ENCODE measurements at places on chromosomes 5 and 9.

GRCh38 chr5:135980620-135981019, 25.8 kb upstream of the LECT2 start:
- no peak for DNase-seq

- DNase-seq, result no peak
Measured at GRCh38 chr9:19200229-19200628, 30.3 kb upstream of the DENND4C start.

DNA sequence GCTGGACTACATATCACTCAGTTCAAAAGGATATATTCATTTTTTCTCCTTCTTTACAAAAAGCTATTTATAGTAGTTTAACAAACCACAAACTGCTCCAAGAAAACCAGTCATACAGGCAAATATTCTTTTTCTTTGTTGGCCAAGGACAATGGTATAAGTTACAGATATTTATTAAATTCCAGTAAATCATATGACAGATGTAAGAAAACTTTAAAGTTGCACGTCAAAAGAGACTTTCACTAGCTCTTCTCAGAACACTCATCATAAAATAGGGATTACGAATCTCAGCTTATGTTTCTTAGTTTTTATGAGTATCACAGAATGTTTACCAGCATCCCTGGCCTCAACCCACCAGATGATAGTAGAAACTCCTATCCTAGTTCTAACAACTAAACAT, 67.2 kb downstream of the ANKRD31 start:
- no peak for DNase-seq

DNA sequence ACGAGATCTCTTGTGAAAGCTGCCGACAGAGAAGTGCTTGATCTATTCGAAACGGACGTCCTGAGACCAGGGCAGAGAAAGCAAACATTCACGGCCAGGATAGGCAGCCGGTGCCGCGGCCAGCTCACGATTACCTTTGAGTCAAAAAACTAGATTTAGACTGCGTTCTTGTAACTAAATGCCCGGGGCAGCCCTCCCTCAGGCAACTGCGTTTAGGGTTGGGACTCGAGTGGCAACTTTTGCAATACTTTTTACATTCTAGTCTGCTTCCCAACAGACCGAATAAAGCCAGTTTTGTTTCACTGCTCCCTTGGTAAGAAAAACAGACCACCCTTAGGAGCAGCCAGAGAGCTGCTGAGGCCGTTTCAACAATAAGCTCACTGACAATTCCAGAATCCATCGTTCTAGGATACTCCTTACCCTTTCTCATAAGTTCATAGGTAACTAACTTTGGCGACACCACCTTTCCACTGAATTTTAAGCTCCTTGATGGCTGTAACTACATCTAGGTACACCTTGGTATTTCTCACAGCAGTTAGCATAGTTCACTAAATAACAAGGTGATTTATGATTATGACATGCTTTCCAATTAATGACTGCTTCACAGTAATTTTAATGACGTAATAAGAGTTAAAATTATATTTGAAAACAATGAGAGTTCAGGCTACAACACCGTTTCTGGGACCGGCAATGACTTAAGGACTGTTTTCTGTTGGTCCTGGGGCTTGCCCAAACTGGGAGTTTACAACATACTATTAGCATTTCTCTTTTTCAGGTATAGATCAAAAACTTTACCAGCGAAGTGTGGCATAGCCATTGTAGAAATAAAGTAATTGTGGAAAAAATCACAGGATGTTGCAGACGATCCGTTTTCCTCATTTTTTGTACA, 899 bp upstream of the RAPGEF6 start:
- no peak for DNase-seq

- DNase-seq, result no peak
Measured at GRCh38 chr5:137825165-137825564, 42.5 kb upstream of the MYOT start.

- DNase-seq, result no peak
Measured at GRCh38 chr5:133843911-133844310, 124.5 kb downstream of the C5orf15 start.

GRCh38 chr9:86721226-86721781, 226.0 kb downstream of the GAS1 start:
- no peak for DNase-seq

GRCh38 chr9:131194762-131195161, 69.4 kb downstream of the NUP214 start:
- DNase-seq, result no peak

DNA sequence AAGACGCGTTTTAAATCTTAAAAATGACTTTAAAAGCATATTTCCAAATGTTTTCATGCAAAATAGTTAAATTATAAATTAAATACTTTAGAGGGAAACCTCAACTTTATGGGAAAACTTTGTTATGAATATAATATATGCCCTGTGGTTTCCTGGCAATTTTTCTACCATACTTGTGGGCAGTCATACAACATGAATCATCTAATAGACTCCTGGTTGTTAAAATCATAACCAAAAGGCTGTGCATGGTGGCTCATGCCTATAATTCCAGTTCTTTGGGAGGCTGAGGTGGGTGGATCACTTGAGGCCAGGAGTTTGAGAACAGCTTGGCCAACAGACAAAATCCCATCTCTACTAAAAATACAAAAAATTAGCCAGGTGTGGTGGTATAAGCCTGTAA, 18.2 kb downstream of the ATP10B start:
- DNase-seq, result no peak

DNA sequence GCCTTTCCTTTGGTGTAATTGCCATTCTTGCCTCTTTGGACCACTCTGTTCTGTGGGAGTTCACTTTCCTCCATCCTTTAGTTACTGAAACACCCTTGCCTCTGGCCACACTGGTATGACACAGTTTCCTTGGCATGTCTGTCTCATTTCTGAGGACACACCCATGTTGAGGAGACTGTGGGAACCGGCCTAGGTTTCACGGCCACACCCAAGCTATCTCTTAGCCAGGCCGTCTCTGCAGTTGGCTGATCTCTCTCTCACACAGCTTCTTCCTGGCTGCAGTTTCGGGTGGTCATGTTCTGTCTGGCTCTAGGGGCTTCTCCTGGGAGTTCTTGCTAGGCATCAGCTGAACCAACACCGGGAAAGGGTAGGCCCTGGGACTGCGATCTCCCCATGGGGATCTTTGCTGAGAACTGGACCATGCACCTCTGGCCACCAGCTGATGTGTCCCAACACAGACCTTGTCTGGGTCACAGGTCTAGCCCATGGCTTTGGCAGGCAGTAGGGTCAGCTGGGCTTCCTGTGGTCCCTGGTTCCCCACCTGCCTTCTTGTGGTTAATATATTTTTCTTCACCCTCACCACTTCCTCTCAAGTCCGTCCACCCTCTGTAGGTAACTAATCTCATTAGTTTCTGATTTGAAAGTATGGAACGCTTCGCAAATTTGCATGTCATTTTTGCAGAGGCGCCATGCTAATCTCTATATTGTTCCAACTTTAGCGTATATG, 24.9 kb downstream of the ARHGEF37 start:
- DNase-seq, result peak; percentile 92

DNA sequence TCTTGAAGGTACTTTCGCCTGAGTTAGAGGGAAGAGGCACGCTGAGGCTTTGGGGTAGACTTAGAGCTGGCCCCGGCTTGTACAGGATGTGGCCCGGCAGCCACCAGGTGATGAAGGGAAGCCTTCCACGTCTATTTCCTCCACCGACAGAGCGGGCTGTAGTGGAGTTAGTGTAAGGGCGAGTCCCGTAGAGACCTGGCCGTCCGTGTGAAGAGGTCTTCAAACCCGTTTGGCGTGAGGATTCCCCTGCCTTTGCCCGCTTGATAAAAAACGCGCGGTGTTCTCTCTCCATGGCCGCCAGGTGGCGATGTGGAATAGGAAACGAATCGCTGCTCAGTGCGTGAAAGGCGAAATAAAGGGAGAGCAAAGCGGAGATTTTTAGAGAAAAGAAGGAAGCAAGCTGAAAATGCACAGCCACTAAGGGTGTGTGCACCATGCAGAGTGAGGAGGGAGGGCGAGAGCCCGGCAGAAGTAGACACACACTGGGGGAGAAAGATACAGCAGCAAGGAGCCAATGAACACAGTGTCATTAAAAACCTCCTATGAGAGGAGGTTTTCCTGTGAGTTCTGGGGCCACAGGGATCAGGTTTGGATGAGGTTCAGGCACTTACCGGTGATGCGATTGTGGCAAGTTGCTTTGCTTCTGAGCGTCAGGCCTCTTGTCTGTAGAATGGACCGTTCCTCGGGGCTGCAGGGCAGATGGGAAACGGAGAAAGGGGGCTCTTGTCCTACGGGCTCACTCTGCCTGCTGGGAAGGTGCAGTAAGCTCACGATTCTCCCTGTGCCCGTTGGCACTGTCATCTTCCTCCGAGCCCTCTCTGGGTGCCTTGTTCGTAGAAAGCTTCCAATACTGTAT, 34.2 kb downstream of the STC2 start:
- peak; percentile 67 for DNase-seq

- DNase-seq, result peak; percentile 91
Measured at GRCh38 chr5:73591102-73591695, 25.7 kb downstream of the UTP15 start.

- no peak for DNase-seq
Measured at GRCh38 chr9:137110911-137111787, 3.4 kb downstream of the DPP7 start.

GRCh38 chr5:137410234-137411010, 88.7 kb downstream of the SPOCK1 start:
- no peak for DNase-seq

GRCh38 chr9:116717150-116717549, 30.0 kb downstream of the TRIM32 start:
- DNase-seq, result no peak

- no peak for DNase-seq
Measured at GRCh38 chr9:110580850-110581249, 1.3 kb upstream of the SVEP1 start.

GRCh38 chr5:95909738-95910137, 51.9 kb downstream of the ELL2 start:
- no peak for DNase-seq

DNA sequence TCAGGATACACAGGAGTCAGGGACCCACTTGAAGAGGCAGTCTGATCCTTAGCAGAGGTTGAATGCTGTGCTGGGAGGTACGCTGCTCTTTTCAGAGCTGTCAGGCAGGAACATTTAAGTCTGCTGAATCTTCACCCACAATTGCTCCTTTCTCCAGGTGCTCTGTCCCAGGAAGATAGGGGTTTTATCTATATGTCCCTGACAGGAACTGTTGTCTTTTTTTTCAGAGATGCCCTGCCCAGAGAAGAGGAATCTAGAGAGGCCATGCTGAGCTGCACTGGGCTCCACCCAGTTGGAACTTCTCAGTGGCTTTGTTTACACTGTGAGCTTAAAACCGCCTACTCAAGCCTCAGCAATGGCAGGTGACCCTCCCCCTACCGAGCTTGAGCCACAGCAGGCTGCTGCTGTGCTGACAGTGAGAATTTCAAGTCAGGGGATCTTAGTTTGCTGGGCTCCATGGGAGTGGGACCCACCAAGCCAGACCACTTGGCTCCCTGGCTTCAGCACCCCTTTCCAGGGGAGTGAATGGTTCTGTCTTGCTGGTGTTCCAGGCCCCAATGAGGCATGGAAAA, 169.0 kb downstream of the FBXL17 start:
- no peak for DNase-seq

- DNase-seq, result no peak
Measured at GRCh38 chr5:10594591-10595210, 30.8 kb downstream of the ANKRD33B start.

DNA sequence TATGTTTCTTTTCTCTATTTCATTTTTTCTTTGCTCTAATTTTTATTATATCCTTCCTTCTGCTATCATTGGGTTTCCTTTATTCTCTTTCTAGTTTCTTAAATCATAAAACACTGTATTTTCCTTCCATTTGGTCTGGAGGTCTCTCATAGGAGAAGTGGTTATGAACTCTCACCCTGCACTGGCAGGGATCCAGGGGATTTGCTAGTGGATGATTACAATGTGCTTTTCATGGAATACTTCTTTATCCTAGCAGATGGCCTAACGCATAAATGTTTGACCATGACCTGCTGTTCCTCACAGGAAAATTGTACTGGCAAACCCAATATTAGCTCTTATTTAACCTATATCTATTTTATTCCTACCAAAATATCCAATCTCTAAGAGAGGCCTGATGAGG, 31.5 kb upstream of the SGCD start:
- no peak for DNase-seq

DNA sequence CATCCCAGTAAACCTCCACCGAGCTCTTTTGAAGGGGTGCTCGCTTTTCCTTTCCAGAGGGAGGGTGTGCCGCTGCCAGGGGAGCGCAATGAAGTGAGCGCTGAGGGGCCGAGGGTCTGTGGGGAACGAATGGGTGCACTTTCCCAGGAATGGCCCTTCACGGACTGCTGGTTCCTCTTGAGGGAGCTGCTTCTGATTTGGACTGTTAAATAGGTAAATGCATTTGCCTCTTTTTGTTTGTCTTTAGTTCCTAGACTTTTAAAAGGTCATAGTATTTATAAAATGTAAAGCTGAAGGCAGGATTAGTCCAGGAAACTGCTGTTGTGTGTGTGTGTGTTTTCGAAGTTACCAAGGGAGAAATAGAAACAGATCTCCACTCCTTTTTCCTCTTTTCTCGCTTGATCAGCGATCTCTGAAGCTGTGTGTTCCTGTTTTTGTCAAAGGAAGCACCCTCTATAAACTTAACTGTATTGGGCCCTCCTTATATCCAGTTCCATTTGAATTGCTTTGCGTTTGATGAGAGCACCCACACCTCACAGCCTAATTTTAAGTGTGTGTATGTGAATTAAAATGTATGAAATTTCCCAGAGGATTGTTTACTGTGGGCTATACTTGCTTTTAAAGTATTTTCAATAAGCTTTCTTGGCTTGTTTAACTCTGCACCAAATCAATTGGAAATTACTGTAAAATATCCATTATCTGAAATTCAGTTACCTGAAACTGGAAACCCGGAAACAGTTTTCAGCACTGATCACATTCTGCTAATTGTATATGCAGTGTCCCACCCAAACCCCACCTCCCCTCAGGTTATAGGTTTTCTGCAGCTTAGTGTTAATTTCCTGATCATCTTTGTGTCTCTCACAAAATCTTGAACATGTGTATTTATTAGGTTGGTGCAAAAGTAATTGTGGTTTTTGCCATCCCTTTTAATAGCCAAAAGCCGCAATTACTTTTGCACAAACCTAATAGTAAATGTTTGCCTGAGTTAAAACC, 966 bp downstream of the SNX2 start:
- DNase-seq, result peak; percentile 15

- DNase-seq, result no peak
Measured at GRCh38 chr9:105541838-105542237, 16.1 kb upstream of the FKTN start.

DNA sequence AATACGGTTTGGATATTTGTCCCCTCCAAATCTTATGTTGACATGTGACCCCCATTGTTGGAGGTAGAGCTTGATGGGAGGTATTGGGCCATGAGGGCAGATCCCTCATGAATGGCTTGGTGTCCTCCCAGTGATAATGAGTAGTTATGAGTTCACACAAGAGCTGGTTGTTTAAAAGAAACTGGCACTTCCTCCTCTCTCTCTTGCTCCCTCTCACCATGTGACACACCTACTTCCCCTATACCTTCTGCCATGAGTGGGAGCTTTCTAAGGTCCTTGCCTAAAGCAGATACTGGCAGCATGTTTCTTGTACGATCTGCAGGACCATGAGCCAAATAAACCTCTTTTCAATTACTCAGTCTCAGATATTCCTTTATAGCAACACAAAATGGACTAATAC, 132.0 kb downstream of the PIK3R1 start:
- no peak for DNase-seq

GRCh38 chr9:35683323-35683722, 6.4 kb downstream of the TPM2 start:
- no peak for DNase-seq

GRCh38 chr9:17752021-17752420, 173.2 kb downstream of the SH3GL2 start:
- DNase-seq, result no peak
